ENCODE measurements at places on chromosomes 2 and 18.

- DNase-seq = no peak
Observed at GRCh38 chr2:141517180-141517851, 613.5 kb downstream of the LRP1B start.

DNA sequence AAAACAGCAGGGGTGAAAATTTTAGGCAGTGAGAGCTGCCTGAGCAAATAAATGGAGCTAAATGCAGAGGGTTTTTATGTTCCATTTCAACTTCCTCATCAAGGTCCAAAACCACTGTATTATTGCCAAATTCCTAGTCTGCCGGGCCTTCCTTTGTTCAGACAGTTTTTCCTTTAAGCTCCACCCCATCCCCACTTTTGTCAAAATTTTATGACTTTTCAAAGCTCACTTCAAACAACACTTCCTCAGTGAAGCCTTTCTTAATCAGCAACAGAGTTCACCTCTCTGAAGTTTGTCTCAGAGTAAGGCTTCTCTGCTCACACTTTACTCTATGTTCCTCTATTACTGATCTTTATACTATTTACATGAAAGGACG lies 81.3 kb downstream of the CERKL start:
- no peak for DNase-seq

- no peak for DNase-seq
Observed at GRCh38 chr2:42971381-42971780, 179.0 kb upstream of the HAAO start.

DNA sequence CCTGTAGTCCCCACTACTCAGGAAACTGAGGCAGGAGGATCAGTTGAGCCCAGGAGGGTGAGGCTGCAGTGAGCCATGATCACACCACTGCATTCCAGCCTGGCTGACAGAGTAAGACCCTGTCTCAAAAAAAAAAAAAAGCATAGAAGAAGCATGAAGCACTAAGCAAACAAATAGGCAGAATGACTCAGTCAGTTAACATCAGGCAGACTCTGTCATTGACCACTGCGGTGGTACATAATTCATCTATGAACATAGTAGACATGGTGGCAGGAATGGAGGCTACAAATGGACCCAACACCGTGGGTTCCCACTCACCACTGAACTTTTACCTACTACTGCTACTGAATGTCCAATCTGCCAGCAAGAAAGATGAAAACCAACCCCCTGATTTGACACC lies 7.6 kb upstream of the ASXL2 start:
- no peak for DNase-seq

GRCh38 chr18:22094358-22094734 lies 75.0 kb upstream of the GATA6 start:
- DNase-seq = no peak

GRCh38 chr2:121804997-121805765 lies 49.7 kb downstream of the TSN start:
- DNase-seq = no peak

GRCh38 chr2:109333414-109334210 lies 204.6 kb downstream of the SH3RF3 start:
- DNase-seq = no peak

GRCh38 chr18:37396971-37397720 lies 168.5 kb downstream of the CELF4 start:
- no peak for DNase-seq

- DNase-seq = no peak
Observed at GRCh38 chr2:110173523-110173922, 31.3 kb downstream of the NPHP1 start.

DNA sequence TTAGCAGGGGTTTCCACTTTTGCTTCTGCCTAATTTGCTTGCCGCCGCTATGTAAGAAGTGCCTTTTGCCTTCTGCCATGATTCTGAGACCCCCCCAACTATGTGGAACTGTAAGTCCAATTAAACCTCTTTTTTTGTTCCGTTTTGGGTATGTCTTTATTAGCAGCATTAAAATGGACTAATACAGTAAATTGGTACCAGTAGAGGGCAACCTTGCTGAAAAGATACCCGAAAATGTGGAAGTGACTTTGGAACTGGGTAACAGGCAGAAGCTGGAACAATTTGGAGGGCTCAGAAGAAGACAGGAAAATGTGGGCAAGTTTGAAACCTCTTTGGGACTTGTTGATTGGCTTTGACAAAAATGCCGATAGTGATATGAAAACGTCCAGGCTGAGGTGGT lies 216.1 kb upstream of the FSIP2 start:
- DNase-seq = no peak

DNA sequence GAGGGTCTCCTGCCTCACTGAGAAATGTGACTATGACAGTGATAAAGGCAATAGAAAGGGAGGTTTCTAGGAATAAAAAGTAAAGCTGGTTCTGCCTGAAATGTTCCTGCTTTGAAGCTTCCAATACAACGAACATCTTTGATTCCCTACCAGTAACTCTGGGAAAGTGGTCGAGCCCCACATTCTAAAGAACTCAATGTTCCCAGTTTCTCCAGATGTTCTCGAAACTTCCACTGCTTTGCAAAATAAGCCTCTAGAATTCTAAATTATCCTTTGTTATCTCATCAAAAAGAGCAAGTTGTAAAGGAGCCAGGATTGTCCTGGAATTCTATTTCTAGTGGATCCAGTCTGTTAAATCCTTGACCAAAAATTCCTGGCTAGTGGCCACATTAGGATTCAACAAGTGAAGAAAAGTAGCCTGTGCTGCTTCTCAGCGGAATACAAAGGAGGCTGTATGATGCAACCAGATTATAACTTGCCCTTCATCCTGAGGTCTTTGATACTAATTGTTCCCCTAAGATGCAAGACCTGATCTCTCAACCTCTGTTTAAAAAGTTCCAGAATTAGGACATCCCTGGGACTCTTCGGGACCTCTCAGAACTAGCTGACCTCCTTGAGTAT lies 8.4 kb downstream of the SCN7A start:
- DNase-seq = no peak

DNA sequence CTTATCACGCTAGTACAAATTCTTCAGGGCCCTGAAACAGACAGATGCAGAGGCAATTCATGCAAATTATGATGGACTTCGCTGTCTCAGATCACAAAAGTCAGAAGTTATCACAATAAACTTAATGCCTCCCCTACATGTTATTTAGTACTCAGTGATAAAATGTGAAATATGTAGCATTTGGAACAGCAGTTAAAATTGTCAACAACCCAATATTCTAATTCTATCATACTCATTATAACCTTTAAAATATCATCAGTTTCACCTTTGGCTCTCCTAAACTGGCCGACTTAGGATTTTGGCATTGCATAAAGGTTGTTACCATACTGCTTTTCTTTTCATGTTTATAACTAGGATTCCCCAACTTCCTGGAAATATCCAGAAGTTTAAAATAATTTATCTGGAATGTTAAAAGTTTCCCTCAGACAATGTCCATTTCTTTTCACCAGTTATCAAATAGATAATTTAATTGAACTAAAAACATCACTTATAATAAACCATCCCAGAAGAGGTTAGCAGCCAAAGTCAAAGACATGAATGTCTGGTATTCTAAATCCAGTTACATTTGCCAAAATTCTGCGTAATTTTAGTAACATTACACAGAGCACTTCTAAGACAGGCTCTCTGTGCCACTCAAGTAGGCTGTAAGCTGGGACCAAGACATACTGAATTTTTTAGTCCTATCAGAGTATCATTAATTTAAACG lies 239.8 kb downstream of the RBM43 start:
- DNase-seq = no peak

- DNase-seq = no peak
Observed at GRCh38 chr18:30387401-30387800, 655.1 kb downstream of the DSC3 start.

DNA sequence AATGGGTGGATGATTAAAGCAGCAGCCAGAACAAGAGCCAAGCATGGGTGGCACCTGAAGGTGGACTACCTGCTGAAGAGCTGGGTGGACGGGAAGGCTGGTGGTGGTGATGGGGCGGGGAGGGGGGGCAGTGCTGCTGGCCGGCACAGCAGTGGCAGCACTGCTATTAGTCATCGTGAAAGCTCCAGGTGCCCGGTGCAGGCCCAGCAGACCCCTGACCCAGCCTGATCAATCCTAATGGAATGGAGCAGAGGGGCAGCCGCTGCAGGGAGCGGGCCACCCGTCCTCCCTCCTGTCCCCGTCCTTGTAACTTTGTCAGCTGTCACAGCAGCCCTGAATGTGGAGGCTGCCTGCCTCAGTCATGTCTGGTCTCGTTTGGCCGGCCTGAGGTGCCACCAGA lies 174.9 kb downstream of the CELF4 start:
- no peak for DNase-seq

- peak; percentile 63 for DNase-seq
Observed at GRCh38 chr2:153478289-153479261, at the start of gene RPRM. Gene RPRM (minus strand): TSS chr2:153478762. CDS start chr2:153478565, 197 bp downstream.

GRCh38 chr2:60064687-60065389 lies 488.6 kb downstream of the BCL11A start:
- no peak for DNase-seq

DNA sequence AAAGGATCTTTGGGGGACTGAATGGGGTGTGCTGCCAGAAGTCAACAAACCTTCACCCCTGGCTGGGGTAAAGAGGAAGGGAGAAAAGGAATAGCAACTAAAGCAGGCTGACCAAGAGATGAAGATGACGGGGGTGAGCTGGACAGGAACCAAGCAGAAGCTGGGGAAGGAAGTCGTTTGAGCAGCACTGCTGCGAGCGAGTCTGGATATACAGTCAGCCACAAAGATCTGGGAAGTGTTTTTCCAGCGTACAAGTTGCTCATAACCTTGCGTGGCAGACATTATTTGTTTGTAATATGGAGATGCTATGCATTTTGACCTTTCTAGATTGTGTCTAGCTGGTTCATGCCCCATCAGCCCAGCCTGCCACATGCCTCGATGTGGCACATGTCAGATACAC lies 71.2 kb downstream of the EIF2AK3 start:
- no peak for DNase-seq

- DNase-seq = no peak
Observed at GRCh38 chr2:234048049-234048448, 2.5 kb upstream of the SPP2 start.

- no peak for DNase-seq
Observed at GRCh38 chr2:112733871-112734270, 13.1 kb downstream of the NT5DC4 start.

DNA sequence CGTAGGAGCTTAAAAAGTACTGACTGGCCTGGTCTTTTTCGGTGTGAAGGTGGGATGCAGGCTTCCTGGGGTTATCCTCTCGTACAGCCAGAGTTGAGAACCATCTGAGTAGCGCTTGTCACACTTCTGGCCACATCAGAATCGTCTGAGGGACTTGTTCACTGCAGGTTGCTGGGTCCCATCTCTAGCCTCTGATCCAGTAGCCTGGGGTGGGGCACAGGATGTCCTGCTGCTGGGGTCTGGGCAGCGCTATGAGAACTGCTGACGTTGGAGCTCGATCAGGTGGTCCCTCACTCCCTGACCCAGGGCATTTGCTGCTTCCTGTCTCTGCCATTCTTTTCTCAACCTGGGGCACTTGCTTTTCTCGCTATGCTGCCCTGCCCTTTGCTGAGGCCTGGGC lies 7.1 kb upstream of the IL1R2 start:
- no peak for DNase-seq
